Stimulated activated CD8-positive, alpha-beta memory T cell treated with anti-CD3 and anti-CD28 coated beads, Interleukin-4, amount 100 ng/mL, for 4 hours (primary cell): ENCODE measurements at places on chromosomes 3 and 15.

GRCh38 chr15:75008221-75008625 is 12.9 kb downstream of the SCAMP5 start:
- no peak for DNase-seq

DNA sequence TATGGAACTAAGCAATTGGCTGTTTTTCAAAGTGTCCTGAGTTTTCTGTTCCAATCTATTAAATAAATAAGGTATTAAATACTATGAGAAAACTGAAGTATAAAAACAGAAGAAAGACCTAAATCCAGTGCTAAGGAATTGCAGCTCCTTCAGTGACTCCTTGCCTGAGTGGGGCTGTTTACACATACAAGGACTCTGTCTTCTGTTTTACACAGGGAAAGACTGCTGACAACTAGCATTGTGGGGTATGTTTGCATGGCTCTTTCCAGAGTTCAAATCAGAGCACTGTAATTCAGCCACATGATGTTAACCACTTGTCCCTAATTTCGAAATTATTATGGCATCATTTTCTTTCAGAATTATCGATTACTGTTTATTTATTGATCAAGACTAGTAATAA is 31.3 kb upstream of the MEIS2 start:
- no peak for DNase-seq

DNA sequence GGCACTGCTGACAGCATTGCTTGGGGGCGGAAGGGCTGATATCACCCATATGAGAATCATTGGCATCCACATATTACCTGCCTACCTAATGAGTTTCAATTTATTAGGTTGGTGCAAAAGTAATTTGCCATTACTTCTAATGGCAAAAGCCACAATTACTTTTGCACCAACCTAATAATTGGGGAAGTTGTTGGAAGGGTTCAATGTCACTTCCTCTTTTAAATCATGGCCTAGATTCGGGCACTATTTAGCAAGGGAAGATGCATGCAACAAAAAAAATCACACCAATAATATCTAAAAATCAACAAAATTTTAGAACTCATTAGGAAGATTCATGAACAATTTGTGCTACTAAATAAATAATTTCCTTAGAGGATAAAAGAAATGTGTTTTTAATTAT is 56.0 kb upstream of the AGTR1 start:
- no peak for DNase-seq

DNA sequence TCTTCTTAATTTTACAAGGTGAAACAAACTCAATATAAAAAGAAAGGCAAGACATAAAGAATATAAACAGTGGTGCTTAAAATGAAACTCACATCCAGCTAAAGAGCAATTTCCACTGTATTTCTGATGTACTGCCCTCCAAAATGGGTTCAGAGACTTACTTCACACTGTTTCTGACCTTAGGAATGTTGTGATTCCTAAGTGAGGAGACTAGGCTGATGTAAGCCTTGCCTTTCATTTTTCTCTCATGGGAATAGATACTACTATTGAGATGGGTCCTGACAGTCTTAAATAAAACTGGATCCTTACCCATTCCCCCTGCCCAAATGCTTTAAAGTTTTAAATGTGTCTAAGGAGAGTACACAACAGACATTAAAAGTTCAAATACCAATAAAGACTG is 86.9 kb downstream of the CBLB start:
- no peak for DNase-seq

DNA sequence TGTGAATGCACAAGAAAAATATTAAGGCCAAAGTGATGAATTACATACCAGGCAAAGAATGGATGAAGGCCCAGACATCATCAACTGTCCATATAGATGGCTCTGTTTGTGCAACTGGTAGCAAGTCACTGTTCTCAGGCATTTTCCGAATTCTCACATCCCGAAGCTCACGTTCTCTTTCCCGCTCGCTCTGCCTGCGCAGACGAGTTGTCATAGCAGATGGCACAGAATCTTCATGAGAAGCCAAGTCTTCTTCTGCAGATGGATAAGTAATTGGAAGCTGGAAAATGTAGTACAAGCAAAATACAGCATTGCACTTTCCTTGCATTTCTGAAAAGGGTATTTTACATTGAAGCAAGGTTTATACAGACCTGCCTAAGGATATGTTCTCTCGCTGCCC is 64.6 kb downstream of the GPR160 start:
- no peak for DNase-seq

DNA sequence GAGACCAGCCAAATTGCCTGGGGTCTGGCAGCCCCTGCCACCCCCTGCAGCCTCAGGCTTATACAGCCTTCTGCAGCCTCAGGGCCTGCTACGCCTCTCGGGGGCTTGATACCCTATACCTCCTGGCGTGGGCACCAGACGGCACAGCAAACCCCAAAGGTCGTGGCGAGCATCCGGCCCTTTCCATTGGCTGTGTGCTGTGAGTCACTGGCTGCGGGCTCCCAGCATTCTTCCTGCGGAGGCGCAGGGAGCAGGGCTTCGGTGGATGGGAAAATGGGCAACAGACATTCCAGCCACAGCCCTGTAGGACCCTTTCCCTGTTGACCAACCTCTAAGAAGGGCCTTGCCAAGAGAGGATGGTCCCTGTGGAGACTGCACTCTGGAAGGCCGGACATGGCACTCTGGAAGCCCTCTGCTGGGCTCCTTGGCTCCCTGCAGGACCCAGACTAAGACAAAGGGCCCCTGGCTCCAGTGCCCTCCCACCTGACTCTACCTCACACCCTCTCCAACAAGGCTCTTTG is 59.6 kb downstream of the ITGA11 start:
- no peak for DNase-seq

- DNase-seq: no peak
Observed at GRCh38 chr3:148694116-148694515, 3.6 kb upstream of the AGTR1 start.

- DNase-seq: no peak
Observed at GRCh38 chr3:111197485-111197884, 125.9 kb downstream of the NECTIN3 start.

GRCh38 chr15:75045332-75046015 is 22.1 kb downstream of the PPCDC start:
- no peak for DNase-seq

- DNase-seq: no peak
Observed at GRCh38 chr15:48012191-48012590, 108.6 kb upstream of the SLC24A5 start.

GRCh38 chr3:30181178-30181465 is 425.3 kb upstream of the TGFBR2 start:
- no peak for DNase-seq

GRCh38 chr3:119468041-119468440 is 722 bp upstream of the POGLUT1 start:
- no peak for DNase-seq

GRCh38 chr3:105140899-105141367 is 225.8 kb upstream of the ALCAM start:
- no peak for DNase-seq

DNA sequence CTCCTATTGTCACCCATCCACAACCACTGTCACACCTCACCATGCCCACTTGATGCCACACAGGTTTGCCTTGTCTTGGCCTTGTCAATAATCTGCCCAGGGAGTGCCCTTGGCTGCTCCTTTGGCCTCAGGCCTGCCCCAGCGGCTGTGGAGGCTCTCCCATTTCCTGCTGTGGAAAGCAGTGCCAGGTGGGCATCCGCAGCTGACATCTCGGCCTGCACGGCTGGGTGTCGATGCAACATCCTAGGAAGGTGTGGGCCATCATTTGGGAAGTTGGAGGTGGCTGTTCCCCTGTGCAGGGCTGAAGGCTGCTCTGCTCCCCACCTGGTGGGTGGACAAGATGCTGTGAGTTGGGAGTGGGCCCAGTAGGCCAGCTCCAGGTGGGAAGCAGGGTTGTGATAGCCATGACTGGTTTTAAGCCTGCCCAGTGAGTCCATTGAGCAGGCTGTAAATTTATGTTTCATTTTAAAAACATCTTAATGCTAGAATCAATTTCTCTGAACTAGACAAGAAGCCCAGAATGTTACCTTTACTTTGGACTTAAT is 12.5 kb downstream of the DNAH1 start:
- no peak for DNase-seq

GRCh38 chr3:172188511-172188910 is 149.1 kb downstream of the FNDC3B start:
- DNase-seq: no peak

GRCh38 chr15:75034615-75035014 is 11.2 kb downstream of the PPCDC start:
- DNase-seq: no peak

- no peak for DNase-seq
Observed at GRCh38 chr3:177936721-177937120, 599.5 kb upstream of the KCNMB2 start.

GRCh38 chr3:99470841-99471240 is 167.6 kb upstream of the COL8A1 start:
- DNase-seq: no peak

- no peak for DNase-seq
Observed at GRCh38 chr3:101926594-101927105, 77.3 kb downstream of the NFKBIZ start.

DNA sequence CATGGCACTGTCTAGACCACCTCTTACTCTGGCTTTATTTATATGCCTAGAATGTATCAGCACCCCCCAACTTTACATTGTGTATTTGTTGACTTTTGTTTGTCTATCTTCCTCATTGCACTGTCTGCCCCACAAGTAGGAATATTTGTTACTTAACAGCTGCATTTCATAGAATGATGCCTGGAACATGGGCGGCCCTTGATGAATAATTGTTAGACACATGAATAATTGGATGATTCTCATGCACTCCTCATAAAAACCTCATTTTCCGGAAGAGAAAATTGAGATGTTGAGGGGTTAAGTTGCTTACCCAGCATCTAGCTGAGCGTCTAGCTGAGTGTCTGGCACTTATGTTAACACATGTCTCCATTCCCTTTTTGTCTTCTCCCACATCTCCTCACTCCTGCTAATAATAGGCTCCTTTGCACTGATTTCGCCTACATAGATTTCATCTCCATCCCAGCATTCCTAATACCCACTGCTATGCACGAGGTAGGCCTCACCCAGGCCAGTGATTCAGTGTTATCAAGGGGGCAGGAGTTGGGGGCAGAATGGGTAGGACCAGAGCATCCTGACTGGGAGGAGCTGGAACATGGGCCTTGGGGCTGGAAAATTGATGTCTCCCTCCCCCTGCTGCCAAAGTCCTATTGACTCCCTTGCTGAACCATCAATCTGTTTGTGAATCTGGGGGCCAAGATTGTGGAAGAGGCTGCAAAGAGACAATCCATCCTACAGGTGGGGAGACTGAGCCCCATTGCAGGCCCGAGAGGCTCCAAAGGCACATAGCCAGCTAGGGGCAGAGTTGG is 7.8 kb upstream of the WNT7A start:
- no peak for DNase-seq

GRCh38 chr3:152267831-152268554 is 736 bp upstream of the MBNL1 start:
- no peak for DNase-seq

DNA sequence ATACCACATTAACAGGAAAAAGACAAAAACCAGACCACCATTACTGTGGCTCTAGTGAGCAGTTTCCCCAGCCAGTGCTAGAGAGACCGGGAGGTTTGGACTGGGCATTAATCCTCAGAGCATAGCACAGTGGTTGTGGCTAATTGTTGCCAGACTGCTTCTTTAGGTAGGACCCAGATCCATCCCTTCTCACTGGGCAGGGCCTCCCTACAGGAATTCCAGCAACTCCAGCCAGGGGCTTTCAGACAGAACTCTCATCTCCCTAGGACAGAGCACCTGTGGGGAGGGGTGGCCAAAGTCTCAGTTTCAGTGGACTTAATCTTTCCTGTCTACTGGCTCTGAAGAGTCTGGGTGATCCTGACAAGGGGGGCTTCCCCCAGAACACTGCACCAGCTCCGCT is 759.6 kb downstream of the SQOR start:
- DNase-seq: no peak

DNA sequence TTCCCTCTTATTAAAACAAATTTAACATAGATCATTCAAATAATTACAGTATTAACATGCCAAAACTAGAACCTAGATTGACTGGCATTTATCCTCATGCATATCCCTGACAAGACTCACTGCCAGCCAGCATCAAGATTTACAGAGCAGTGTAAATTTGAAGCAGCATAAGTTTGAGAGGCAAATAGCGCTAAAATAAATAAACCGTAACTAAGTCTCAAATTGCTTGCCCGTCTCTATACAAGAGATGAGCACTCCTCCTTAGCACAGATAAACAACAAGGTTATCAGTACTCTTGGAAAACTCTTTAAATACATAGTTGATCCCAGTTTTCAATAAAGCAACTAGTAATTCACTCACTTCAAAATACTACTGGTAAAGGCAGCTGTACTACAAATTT is 29.6 kb downstream of the MSL2 start:
- no peak for DNase-seq

GRCh38 chr15:91522605-91523332 is 330.7 kb upstream of the SLCO3A1 start:
- DNase-seq: no peak

DNA sequence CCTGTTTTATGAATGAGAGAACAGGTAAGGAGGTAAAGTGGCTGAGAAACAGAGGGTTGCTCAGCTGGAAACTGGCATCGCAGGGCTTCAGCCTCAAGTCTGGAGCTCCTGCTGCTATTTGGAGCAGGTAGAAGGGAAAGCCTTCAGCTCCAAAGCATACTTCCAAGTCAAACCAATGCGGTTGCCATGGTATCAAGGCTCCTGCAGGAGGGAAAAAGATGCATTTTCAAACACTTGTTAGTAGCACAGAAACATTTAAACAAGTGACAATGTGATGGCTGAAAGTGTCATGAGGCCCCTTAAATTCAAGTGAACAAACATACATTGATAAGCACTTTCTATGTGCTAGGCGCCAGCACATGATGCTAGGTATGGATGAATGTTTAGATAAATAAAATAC is 60.4 kb downstream of the RYR3 start:
- no peak for DNase-seq
